Eye (tissue), 1 donor: ENCODE measurements at places on chromosomes 6 and 20.
A peak's percentile ranks its signal among the peaks of the same experiment; 100 is the strongest.

DNA sequence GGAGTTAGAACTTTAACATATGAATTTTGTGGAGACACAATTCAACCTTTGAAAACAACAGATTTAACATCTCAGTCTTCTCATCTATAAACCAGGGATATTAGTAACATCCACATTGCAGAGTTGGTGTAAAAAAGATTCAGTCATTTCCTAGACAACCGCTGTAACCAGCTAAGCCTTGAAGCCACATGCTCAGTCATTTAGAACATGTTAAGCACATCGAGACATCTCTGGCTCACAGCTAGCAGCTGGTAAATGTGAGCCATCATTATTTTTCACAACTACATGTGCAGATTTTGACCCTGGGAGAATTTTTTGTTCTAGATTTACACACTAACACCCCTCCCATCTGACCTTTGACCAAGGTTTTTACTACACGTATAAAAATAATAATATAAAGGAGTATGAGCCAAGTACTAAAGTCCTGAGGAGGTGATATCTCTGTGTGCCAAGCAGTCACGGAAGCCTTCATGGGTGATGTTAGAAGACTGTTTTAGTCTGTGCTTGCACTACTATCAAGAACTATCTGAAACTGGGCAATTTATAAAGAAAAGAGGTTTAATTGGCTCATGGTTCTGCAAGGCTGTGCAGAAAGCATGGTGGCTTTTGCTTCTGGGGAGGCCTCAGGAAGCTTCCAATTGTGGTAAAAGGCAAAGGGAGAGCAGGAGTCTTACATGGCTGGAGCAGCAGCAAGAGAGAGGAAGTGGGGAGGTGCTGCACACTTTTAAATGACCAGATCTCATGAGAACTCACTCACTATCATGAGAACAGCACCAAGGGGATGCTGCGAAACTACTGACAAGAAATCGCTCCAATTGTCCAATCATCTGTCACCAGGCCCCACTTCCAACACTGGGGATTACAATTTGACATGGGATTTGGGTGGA is 48.7 kb upstream of the IL20RA start:
- DNase-seq, result no peak

DNA sequence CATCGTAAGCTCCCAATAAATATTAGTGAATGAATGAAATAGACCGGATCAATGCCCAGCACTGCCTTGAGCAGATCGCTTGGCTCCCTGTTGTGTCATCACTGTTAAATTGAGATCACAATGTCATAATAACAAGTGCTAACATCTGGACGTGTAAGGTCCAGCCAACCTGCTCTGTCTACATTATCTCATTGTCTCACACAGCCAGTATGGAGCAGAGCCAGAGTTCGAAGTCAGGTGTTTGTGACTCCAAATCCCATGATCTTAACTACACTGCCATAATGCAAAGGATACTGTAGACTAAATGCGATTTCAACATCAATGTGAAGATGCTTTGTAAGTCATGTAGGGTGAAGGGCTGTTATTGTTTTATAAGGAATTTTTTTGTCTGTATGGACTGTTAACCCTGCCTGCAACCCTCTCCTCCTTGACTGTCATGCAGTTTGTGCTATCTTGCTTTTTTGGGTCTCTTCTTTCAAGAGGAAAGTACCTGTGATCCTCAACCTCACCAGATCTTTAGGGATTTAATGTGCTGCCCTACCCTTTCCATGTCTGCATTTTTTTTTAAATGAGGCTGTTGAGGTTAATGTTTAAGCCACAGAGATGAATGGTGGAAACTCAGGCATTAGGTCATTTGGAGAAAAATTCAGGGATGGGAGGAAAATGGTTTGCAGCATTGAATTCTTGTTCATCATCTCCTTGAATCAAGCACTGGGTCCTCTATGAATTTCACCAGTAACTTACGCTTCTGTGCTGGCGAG is 49.0 kb upstream of the OCSTAMP start:
- DNase-seq, result no peak

- no peak for DNase-seq
Measured at GRCh38 chr6:157462956-157463742, 82.2 kb downstream of the ZDHHC14 start.

DNA sequence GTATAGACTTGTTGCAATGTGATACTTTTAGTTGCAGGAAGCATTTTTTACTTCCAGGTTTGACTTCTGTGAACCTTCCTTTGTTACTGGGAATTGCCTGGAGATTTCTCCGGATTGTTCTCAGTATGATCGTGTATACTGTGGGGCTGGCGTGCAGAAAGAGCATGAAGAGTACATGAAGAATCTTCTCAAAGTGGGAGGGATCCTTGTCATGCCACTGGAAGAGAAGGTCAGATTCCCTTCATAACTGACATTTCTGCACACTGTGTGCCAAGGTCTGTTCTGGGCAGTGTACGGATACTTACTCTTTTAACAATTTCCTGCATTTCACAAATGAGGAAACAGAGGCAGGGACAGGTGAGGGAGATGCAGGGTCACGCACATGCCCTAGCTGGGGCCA is 9.7 kb downstream of the PCMTD2 start:
- no peak for DNase-seq

GRCh38 chr20:44021186-44021585 is 106.5 kb downstream of the TOX2 start:
- no peak for DNase-seq

- no peak for DNase-seq
Measured at GRCh38 chr6:43616725-43617472, 12.2 kb downstream of the GTPBP2 start.

DNA sequence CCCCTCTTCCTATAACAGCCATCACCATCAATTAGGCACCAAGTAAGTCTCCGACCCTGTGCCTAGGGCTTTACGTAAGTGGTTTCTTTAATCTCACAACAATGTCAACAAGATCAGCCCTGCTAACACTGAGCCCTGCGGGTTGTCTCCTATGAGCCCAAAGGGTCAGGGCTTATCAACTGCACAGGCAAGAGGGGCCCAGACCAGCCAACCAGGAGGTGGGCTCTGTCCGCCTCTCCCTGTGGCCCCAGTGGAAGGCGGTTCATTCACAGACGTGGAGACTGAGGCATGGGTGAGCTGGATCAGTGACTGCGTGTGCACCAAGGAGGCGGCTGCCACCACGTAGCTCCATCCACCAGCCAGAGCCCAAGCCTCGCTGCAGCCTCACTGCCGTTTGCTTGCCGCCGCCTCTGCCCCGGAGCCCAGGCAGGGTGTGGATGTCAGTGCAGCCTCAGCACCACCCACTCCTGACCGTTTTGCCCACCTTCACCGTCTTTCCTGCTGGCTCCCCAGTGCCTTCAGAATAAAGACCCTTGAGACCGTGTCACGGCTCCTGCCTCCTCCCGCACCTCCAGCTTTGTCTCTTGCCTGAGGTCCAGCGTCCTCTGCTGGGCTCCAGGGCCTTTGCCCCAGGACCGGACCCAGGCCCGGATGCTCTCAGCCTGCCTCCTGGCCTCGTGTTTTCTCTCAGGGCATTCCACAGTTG is 78.7 kb downstream of the DLL1 start:
- no peak for DNase-seq

GRCh38 chr20:41618807-41619311 is 682 bp upstream of the CHD6 start:
- DNase-seq, result peak; percentile 56

GRCh38 chr6:39882531-39882899 is 51.7 kb downstream of the MOCS1 start:
- peak; percentile 84 for DNase-seq

GRCh38 chr6:167987396-167988153 is 9.9 kb upstream of the KIF25 start:
- no peak for DNase-seq

GRCh38 chr6:157184202-157185015 is 138.9 kb downstream of the TMEM242 start:
- peak; percentile 74 for DNase-seq

DNA sequence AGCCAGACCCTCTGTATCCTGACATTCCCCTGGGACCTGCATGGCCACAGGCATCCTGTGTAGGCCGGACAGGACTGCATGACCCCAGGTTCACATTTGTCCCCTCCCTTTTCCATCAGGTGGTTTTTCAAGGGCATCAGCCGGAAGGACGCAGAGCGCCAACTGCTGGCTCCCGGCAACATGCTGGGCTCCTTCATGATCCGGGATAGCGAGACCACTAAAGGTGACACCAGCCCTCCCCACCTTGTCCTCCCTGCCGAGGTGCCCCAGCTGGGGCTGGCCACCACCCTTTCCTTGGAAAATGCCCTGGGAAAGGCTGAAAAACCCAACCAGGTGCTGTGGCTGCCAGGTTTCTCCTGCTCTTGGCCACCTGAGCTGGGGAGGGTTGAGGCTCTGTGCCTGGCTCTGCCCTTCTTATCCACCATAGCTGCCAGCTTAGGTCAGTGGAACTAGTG is 27.6 kb downstream of the HCK start:
- no peak for DNase-seq

GRCh38 chr20:57999465-58000111 is 228.9 kb downstream of the ANKRD60 start:
- peak; percentile 59 for DNase-seq

GRCh38 chr6:8219352-8219943 is 117.1 kb upstream of the EEF1E1 start:
- peak; percentile 83 for DNase-seq

GRCh38 chr6:38118791-38119365 is 299.4 kb downstream of the ZFAND3 start:
- no peak for DNase-seq

GRCh38 chr6:122800906-122801305 is 11.8 kb downstream of the SMPDL3A start:
- DNase-seq, result no peak

GRCh38 chr6:52568320-52568719 is 8.5 kb downstream of the TRAM2 start:
- DNase-seq, result no peak

- no peak for DNase-seq
Measured at GRCh38 chr6:46381579-46381978, 109.7 kb downstream of the RCAN2 start.

- no peak for DNase-seq
Measured at GRCh38 chr6:133376743-133377142, 135.6 kb downstream of the EYA4 start.

DNA sequence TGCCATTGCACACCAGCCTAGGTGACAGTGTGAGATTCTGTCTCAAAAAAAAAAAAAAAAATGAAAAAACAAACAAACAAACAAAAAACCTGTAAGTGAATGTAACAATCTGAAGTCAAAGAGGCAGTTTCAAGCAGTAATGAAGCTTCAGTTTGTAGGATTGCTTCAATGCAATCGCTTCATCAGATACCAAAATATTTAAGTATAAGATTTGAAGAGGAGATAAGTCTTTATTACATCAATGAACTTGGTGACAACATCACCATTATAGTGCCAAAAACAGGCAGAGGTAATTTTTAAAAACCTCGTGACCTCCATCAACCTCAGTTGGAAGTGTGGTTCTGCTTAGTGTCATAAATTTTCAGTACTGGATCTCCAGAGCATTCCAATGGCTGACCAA is 74.7 kb downstream of the MYLK4 start:
- DNase-seq, result no peak

DNA sequence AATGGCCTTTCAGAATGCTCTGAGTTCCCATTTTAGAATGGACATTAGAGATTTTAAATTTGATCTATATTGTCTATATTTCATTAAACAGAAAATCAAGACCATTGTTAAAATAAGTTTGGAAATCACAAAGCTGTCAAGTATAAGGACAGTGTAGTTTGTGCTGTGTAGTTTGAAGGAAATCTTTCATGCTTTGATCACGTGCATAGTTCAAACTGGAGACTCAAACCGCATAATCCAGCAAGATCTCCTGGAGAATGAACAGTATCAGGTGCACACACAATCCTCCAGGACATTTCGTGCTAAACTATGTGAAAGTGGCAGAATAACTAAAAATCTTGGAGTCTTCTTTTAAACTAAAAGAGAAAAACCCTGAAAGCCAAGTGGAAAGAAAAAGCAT is 60.8 kb upstream of the TBXT start:
- DNase-seq, result no peak

DNA sequence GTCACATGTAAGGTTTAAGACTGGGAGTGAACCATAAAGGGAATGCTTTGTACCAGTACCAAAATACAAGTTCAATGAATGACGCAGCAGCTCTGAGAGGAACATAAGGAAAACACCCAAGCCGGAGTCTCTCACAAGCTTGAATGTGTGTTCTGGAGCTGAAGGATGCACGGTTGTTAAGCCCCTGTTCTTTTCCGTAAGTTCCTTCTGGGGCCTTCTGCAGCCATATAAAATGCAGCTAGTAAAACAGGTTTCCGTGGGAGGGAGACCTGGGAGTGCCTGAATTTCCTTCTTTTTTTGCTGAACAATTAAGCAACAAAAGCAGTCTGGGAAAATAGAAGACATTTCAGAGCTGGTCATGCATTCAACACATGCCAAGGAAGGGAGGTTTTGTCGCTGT is 73.2 kb upstream of the JAG1 start:
- DNase-seq, result peak; percentile 29

DNA sequence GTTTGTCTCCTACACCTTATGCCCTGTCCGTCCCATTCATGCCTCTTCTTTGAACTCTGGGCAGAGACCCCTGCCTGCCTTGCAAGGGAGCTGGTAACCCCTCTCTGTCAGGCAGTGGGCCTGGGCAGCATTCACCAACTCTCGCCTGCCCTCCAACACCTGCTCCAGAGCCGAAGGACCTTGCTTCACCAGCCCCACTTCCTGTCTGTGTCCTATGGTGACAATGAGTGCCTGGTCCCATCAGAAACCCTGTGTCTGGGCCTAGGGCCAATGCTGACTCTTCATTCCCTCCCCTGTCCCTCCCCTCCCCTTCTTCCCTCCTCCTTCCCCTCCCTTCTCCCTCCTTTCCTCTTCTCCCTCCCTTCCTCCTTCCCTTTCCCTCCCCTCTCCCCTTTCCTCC is 22.8 kb upstream of the PCMTD2 start:
- no peak for DNase-seq
